ENCODE measurements at places on chromosomes 7 and 10.

DNA sequence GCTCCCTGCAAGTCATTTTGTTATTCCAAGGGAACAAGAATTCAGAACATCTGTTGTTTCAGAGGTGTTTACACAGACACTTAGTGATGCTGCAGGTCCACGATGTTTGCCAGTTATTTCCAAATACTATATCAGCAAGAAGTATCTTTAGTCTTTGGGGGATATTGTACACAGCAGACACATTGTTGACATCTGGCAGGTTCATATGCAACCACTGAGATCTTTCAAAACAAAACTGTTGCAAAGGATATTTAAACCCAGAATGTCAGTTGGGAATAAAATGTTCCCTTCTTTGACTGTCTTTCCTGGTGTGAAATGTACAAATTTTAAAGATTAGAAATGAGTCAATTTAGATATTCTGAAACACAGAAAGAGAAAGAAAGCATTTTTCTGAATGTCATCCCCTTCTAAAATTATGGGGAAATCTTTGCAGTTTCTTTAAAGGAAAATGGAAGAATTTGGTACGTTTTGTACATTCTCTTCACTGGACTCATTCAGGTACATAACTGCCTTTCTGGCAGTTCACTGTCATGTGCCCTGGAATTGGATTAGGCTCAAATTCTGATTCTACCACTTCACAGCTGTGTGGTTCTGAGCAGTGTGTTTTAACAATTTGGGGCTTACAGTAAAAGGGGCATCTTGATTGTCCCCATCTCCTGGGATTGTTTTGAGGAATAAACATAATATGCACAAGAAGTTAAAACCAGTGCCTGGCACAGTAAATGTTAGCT is 40.3 kb upstream of the CELF2 start:
- DNase-seq = no peak

GRCh38 chr7:25249772-25250171 is 21.5 kb upstream of the NPVF start:
- no peak for DNase-seq

- no peak for DNase-seq
Measured at GRCh38 chr10:48748573-48748972, 63.9 kb downstream of the WDFY4 start.

- DNase-seq = peak; percentile 17
Measured at GRCh38 chr10:95655571-95656290, 780 bp downstream of the ALDH18A1 start.

- no peak for DNase-seq
Measured at GRCh38 chr10:46311501-46311951, 24.7 kb downstream of the ANTXRL start.

DNA sequence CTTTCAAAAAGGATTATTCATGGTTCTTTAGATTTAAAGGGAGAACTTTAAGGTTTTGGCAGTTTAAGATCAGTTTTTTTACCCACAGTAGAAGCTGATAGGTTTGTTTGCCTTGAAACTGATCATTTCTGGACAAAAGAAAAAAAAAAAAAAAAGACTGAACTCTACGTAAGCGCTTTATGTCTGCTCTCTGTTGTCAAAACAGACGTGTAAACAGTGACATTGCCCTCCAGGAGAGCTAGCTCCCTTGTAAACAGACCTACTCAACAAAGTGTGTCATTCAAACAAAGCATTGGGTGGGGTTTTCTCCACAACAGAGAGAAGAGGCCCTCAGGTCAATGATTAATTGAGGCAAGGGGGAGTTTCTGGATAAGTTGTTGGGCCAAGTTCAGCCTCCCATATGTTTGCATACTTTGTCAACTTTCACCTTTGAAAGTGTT is 568.1 kb upstream of the LRRN3 start:
- peak; percentile 38 for DNase-seq
